ENCODE measurements at places on chromosomes 2 and 18.

DNA sequence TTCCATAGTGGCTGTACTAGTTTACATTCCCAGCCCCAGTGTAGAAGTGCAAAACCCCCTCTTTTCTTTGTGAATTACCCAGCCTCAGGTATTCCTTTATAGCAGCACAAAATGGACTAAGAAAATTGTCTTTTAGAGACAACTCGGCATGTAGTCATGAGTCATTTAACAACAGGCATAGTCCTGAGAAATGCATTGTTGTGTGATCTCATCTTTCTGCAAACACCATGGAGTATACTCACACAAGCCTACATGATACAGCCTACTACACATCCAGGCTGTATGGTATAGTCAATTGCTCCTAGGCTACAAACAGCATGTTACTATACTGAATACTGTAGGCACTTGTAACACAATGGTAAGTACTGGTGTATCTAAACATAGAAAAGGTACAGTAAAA, 44.4 kb upstream of the MBP start:
- DNase-seq, result no peak

DNA sequence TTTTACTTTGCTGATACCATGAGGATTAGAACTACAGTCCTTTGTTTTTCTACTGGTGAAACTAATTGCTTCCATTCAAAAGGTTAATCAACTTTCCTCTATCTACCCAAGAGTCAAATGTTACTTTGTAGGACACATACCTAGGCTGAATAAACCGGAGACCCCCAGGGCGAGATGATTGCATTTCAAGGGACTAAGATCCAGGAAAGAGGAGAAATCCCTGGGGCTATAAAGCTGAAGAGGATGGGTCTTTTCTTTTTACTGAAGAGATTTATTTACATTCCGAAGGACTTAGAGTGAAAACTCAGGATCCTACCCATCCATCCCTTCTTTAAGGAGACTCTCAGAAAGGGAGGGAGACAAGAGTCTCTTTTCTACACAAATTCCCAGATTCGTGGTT, 331.9 kb downstream of the CDH19 start:
- DNase-seq, result no peak

- DNase-seq, result peak; percentile 70
Observed at GRCh38 chr2:23545396-23545795, 160.4 kb downstream of the KLHL29 start.

DNA sequence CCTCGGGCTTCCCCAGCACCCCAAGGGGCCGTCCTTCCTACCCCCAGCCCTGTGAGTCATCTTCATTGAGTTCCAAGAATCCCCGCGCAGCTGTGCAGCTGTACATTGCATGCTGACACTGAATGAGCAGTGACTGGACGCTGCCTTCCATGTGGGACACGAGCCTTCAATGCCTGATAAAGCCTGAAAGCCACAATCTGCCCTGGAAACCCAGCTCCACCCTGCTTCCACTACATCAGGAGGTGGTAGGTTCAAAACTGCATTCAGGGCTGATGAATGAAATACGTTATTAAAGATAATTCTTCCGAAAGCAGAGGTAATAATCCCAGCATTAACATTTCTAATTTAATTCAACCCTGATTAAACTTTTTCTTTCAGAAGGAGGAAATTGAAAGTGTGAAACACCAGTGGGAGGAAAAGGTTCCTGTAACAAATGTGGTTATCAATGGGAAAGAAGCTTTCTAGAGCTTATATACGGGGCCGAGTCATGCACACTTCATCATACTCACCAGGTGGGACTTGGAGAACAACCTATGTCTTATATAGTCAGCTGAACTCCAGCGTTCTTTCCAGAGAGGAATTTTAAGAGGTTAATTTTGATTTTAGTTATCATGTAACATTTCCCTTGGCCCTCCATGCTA, 360.1 kb downstream of the LPIN1 start:
- no peak for DNase-seq
